Activated CD4-positive, alpha-beta T cell treated with anti-CD3 and anti-CD28 coated beads, Interleukin-2, amount 50 U/mL, for 1 hour (primary cell): ENCODE measurements at places on chromosomes 6 and 20.

GRCh38 chr6:46918806-46919205 lies 2.9 kb downstream of the ADGRF5 start:
- no peak for DNase-seq

DNA sequence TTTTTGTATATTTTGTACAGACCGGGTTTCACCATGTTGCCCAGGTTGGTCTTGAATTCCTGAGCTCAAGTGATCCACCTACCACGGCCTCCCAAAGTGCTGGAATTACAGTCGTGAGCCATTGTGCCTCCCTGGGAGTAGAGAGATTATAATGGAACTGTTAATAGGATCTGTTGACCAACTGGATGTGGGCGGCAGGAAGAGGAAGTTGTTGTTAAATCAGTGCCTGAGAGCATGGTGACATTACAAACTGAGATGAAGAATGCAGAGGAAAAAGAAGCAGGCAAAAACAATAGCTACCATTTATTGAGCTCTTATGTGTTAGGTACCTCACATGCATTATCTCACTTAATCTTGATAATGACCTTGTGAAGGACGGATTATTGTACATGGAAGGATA lies 9.2 kb upstream of the L3MBTL3 start:
- DNase-seq, result no peak

GRCh38 chr20:59788811-59789397 lies 144.5 kb downstream of the SYCP2 start:
- DNase-seq, result no peak

- no peak for DNase-seq
Observed at GRCh38 chr20:53948383-53949318, 121.7 kb downstream of the BCAS1 start.

GRCh38 chr20:46365487-46366220 lies 40.8 kb downstream of the ELMO2 start:
- DNase-seq, result no peak

DNA sequence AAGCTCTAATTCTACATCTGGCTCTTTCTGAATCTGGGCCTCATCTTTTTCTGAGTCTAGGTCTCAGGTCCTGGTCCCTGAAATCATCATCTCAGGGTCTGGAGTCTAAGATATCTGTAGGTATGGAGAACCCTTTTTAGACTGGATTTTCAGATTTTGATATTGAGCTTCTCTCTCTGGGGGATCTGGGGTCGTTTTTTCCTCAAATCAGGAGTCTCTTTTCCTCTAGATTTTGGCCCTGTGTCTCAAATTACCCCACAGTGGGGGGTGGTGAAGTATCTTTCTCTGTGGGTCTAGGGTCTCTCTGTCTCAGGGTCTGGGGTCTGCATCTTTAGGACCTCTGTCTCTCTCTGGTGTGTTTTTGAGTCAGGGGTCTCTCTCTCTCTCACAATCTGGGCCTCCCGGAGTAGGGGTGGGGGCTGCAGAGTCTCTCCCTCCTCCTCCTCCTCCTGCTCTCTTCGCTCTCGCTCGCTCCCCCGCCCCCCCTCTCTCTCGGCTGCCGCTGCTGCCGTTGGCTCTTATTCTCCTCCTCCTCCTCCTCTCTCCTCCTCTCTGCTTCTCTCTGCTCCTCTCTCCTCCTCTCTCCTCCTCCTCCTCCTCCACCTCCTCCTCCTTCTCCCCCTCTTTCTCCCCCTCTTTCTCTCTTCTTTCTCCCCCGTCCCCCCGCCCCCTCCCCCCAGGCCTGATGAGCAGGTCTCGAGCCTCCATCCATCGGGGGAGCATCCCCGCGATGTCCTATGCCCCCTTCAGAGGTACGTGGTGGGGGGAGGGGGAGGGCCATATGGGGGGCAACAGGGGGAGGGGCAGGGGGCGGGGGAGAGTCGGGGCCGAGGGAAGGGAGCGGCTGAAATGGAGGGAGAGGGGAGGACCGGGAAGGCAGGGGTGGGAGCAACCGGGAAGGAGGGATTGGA lies at the start of gene SYNGAP1:
Gene SYNGAP1, plus strand, starts transcription at position 486 of the 911 bp plus-strand sequence. Its CDS starts 200 bp downstream, at position 686.
- DNase-seq, result peak; percentile 52
